ENCODE measurements at places on chromosomes 1 and 21.

DNA sequence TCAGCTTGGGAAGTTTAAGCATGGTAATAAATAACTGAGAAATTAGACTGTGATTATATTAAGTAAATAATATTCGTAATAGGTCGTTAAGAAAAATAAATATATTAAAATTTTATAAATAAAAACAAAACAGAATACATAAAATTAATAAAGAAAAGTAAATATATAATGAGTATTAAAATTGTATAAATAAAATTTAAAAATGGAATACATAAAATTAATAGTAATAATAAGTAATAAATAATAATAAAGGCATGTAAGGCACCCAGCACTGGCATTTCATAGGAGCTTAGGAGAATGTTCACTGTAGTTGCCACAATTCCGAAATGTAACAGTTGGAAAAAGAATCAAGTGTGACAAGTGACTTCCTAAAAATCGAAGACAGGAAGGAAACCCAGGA, 45.8 kb upstream of the FHAD1 start:
- DNase-seq = no peak

- DNase-seq = no peak
These were observed 9.6 kb upstream of the BGLAP start for GRCh38 chr1:156232201-156232894.

DNA sequence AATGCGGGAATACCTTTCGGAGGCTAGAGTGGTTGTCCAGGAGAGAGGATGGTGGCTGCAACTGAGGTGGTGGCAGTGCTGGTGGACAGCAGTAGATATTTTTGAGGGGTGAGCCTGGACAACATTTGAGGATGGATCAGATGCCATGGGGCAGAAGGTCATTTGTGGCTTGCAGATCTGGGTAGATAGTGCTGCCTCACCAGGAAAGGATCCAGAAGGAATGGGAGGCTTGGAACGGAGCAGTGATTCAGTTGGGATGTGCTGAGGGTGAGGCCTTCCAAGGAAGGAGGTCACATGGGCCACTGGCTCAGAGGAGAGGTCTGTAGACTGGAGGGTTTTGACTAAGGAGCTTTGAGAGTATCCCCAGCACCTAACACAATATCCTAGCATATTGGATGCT, 110.8 kb upstream of the KAZN start:
- no peak for DNase-seq

- DNase-seq = no peak
These were observed 375.7 kb upstream of the B3GALT2 start for GRCh38 chr1:193562121-193562520.

GRCh38 chr1:221268295-221268694, 389.1 kb downstream of the HLX start:
- no peak for DNase-seq

DNA sequence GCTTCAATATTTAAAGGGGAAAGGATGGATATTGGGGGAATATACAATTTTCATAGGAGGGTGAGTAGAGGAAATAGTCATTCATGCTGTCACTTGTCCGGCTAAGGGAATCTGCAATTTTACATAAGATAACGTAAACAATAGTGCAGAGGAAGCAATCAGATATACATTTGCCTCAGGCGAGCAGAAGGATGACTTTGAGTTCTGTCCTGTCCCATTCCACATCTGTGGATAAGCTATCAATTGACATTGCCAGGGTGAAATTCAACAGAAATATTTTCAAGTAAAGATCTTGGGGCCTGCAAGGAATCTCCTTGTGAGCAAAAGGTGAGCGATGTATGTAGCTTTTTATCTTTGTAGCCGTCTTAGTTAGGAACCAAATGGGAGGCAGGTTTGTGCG, 32.6 kb downstream of the EVA1C start:
- no peak for DNase-seq

DNA sequence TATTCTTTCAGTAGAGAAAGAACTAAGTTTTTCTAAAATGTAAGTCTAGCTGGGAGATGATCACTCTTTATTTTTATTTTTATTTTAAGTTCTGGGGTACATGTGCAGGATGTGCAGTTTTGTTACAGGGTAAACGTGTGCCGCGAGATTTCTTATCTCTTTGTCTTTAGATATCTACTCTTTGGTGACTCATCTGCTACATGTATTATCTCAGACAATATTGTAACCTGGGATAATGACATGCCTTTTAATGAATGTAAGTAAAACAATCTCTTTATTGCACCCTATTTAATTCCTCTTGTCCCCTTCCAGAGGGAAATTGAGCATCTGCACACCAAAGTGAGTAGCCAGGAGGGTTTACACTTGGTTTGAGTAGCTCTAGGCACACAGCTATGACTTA, 9.4 kb downstream of the CR2 start:
- DNase-seq = no peak

- DNase-seq = no peak
These were observed 532.7 kb upstream of the OLFM3 start for GRCh38 chr1:102529446-102529845.

- DNase-seq = no peak
These were observed at the start of gene SPSB1 for GRCh38 chr1:9292361-9293240. SPSB1 (plus strand) TSS chr1:9292894; CDS start chr1:9355892, 62,998 bp downstream.

- DNase-seq = no peak
These were observed 6.3 kb downstream of the CDKN2C start for GRCh38 chr1:50976111-50976889.

DNA sequence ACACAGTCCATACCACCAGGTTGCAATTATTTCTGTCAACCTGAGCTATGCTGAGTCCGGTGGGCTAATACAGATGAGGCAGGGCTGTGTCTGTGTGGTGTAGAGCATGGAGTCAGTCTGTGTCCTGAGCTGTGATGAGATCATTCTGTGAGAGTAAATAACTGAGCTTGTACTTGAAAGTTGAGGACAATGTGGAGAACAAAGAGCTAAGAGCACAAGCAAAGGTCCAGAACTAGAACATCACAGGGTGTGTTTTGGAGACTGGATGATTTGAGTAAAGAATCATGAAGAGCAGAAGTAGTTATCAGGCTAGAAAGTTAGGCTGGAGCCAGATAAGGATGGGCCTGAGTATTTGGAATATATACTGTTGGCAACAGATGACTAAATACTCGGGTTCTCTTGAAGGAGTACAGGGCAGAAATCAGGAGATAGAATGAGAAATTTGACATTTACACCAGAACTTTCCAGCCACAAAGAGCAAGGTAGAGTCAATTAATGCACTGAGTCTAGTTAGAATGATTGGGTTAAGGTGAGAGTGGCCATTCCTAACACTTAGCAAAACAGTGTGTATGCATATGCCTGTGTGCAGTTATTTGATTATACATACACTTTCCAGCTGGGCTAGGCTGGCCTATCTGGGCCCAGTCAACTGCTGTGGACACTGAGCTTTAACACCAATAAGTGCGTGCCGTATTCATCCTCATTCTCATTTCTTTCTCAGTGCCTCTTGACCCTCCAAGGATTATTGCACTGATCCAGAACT, 48.8 kb downstream of the LEPR start:
- DNase-seq = no peak

DNA sequence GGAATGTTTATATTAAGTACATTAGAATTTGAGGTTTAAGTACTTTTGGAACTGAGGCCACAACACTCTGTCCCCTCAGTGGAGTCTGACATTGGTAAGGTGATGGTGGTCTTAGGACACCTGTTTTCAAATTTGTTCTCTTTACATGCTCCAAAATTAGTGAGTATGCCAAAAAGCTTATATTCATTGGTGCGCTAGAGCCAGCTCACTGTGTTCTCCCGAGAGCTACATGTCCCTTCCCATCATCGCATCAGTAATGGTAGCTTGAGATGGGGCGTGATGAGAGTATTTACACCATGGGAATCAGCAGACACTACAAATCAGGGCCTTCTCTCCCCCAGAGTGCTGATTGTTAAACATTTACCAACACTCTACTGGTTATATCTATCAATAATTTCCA, 19.5 kb downstream of the ETS2 start:
- DNase-seq = no peak

GRCh38 chr1:217273866-217274265, 357.0 kb downstream of the GPATCH2 start:
- no peak for DNase-seq

- no peak for DNase-seq
These were observed 48.7 kb downstream of the EIF2D start for GRCh38 chr1:206563367-206564207.

- no peak for DNase-seq
These were observed 3.5 kb upstream of the OR10J4 start for GRCh38 chr1:159428536-159428935.

DNA sequence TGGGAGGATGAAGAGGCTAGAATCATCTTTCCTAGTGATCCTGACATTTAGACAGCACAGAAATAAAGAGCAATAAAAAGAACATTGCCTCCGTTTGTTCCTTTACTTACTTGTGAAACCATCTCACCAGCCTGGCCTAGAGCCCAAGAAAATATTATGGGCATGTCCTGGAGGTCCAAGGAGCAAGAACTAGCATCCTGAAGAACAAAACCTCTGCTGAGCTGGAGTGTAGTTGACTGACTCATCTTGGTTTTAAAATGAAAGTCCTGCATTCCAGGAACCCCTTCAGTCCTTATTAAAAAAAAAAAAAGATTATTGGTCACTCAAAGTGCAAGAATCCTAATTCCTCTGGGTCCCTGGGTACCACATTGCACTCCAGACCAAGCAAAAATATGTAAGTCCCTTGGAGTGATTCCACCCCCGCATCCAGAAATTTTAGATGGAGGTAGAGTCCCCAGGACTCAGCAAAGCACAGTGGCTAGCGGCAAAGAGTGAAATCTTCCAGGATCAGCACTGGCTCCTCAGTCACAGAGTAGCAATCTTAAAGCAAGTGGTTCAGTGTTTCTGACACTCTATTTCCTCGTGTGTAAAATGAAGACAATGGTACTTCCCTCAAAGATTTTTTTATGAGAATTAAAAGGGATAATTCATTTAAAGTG, 7.0 kb downstream of the SMCP start:
- no peak for DNase-seq

DNA sequence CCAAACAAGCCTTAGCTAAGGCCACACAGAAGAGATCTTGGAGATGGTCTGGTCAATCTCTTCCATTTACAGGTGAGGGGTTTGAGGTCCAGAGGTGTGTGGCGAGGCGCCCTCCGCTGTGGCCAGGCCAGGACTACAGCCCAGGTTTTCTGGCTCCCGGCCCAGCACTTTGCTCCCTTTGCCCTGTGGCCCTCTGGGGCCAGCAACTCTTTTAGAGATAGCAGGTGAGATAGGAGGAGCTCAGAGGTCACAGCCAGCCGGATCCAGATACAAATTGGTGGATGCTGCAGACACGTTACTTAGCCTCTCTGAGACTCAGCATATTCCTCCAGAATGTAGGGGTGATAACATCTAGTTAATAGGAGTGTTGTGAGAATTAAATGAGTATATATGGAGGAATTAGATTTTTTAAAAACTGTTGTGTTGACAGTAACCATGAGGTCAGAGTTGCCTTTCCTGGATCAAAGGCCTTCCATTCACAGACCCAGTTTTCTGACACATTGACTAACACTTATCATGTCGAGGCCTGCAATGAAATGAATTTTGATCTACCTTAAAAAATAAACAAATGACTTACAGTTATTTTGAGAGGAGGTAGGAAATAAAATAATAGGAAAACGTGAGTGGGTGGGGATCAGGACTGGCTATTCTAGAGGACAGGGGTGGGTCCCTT, 16.6 kb downstream of the TEX35 start:
- DNase-seq = no peak

DNA sequence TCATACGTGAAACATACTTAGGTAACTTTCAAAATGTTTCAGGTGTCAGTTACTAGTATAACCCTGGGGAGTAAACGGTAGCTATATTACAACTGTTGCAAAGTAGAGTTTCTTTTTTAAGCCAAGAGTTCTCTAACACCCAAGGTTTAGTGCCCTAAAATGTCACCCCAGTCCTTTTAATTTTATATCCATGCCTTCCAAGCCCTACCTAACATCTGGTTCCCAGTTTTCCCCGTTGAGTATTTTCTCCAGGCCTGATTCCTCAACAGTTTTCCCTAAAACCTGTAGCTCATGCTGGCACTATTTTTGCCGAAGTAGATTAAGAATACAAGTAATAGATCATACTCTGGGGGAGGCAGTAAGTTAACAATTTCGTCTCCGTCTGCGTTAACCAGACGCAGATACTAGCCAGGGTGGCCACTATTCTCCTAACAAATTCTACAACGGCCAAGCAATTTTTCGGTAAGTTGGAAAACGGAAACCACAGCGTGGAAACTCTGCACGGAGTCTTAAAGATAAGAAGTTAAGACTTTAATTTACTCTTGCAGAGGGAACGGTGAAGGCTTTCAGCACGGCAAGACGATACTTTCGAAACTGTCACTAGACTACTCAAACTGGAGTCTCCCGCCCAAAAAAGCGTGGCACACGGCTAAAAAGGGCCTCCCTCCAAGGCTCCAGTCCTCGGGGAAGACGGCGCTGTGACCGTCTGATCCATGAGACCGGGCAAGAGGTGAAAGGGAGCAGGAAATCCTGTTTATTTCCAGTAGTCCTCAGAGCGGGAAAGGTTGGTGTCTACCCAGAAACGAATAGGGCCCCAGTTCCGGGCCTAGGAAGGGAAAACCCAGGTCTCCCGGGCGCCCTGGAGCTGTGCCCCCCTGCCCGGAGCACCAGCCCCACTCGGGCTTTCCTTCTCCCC, 945 bp downstream of the SRSF4 start:
- no peak for DNase-seq

GRCh38 chr1:235074523-235075047, 54.1 kb downstream of the TOMM20 start:
- DNase-seq = no peak

DNA sequence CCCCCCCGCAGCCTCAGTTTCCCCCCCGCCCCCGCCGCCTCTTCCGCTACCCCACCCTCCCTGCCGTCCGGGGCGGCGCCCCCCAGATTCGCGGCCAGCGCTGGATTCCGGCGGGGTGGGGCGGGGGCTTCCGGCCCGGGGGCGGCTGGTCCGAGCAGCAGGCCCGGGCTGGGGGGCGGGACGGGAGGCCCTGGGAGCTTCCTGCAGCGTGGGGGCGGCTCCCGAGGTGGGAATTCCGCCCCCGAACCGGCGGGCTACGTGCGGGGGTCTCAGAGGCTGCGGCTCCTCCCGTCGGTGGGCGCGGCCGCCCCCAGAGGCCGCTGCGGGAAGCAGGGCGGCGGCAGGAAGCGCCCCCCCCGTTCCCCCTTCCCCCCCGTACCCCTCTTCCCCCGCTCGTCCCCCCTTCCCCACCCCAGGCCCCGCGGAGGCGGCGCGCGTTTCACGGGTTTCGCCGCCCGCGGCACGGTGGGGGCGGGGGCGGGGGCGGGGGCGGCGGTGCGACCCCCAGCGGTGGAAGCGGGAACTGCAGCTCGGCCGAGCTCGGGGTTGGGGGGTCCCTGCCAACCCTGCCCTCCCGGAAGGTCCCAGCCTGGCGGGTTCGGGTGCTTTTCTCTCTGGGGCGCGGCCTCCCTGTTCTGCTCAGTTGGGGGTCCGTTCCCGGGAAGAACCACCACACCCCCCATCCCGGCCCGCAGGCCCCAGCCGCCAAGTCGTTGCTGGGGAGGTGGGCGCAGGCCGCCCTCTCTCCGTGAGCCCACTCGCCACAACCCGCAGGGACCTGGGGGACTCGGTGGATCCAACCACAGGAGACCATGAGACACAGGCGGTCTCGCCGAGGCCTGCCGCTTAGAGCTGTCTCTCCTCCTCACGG, 76.3 kb downstream of the MORN1 start:
- no peak for DNase-seq

- DNase-seq = no peak
These were observed 30.1 kb downstream of the NCAM2 start for GRCh38 chr21:21028275-21028820.

All from esophagus squamous epithelium (tissue), 5 donors.